ENCODE measurements at places on chromosomes 2 and 18.

DNA sequence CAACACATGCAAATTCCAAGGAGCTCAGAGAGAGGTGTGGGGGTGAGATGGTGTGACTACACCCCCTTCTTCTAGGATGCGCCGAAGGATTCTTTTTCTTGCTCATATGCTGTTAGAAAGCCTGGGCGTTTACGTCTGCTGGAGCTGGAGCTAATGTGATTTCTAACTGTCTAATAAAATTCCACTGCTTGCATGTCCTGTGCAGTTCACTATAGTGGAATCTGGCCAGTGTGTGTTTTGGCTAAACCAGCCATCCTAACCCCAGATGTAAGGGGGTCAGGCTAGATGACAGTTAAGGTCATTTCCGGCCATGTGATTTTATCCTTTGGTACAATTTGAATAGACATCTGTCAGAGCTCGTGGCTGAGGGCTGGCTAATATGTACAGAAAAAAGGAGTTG is 194.1 kb downstream of the PRKCE start:
- no peak for DNase-seq

- DNase-seq: no peak
Observed at GRCh38 chr2:240642806-240643092, 17.5 kb downstream of the GPR35 start.

- no peak for DNase-seq
Observed at GRCh38 chr2:31223026-31223425, 5.7 kb upstream of the CAPN14 start.

GRCh38 chr2:2902547-2903281 is 474.9 kb downstream of the EIPR1 start:
- no peak for DNase-seq

- no peak for DNase-seq
Observed at GRCh38 chr2:150133623-150134022, 353.8 kb downstream of the RND3 start.

- no peak for DNase-seq
Observed at GRCh38 chr2:220539481-220539880, 912.1 kb downstream of the SLC4A3 start.

GRCh38 chr18:58863539-58864145 is 1.0 kb upstream of the ZNF532 start:
- peak; percentile 48 for DNase-seq

- DNase-seq: no peak
Observed at GRCh38 chr2:41160439-41160838, 708.5 kb upstream of the SLC8A1 start.

DNA sequence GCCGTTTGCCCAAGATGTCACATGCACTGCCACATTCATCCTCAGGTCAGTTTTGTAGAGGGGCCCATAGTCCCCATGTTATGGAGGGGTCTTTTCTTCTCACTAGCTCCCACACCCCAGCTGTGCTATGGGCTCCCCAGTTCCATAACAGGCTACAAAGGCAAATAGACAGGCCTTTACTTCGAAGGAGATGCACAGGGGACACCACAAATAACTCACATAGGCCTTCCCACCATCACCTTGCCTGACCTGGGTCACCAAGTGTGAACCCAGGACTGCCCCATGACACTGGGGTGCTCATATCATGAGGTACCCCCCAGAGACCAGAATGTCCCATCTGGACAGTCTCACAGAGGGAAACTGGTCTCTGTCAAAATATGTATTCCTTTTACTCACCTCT is 15.0 kb upstream of the INO80C start:
- DNase-seq: no peak
